HCT116 (cell line): ENCODE measurements at places on chromosomes 6 and 20. TPM values are rescaled to one million over a fixed set of nuclear protein-coding genes. Genes with fewer than 3 reads are reported as not detected.

Gene MMUT
- total RNA-seq: 12.4 TPM

Gene TUBB2B
- 0.86 TPM for total RNA-seq

Gene VNN1
- total RNA-seq: not detected

Gene HLA-F
- total RNA-seq: 24.6 TPM

Gene BPIFB2
- 0.15 TPM for total RNA-seq

Gene BANF2
- not detected for total RNA-seq

Gene CD83
- total RNA-seq: 6.0 TPM

Gene STX11
- 0.69 TPM for total RNA-seq

Gene EPHA7
- not detected for total RNA-seq

Gene ZKSCAN4
- total RNA-seq: 4.8 TPM

DNA sequence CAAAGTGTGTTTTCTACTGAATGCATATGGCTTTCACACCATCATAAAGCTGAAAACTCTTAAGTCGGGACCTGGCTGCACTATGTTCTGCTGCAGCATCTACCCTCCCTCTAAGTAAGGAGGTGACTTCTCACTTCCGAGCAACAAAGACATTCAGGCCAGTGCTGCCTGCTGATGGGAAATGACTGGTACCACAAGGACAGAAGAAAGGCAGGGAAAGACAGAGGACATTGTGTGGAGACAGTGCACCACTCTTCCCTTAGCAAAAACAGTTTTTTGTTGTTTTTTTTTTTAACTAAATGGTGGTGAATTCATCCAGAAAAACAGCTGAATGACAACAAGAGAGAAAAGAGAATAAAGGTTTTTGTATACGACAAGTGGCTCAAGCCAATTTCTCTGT lies 81.5 kb downstream of the MAP7 start:
- no peak for DNase-seq

DNA sequence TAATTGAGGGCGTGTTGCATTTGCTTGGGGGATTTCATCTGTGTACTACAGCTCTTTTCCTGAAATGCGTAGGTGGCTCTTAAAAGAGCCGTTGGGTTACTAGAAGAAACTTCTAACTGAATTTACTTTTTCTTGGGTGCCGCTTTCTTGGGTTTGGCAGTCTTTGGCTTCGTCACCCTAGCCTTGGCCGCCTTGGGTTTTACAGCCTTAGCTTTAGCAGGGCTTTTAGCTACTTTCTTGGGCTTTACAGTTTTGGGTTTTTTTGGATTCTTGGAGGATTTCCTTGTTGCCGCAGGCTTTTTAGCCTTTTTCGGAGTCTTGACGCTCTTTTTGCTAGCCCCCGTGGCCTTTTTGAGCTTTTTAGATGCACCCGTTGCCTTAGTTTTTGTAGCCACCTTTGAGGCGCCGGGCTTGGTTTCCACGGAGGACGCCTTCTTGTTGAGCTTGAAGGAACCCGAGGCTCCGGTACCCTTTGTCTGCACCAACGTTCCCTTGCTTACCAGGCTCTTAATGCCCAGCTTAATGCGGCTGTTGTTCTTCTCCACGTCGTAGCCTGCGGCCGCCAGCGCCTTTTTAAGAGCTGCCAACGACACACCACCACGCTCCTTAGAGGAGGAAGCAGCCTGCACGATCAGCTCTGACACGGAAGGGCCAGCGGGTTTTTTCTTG lies 54.5 kb downstream of the TRIM38 start:
- DNase-seq: no peak

DNA sequence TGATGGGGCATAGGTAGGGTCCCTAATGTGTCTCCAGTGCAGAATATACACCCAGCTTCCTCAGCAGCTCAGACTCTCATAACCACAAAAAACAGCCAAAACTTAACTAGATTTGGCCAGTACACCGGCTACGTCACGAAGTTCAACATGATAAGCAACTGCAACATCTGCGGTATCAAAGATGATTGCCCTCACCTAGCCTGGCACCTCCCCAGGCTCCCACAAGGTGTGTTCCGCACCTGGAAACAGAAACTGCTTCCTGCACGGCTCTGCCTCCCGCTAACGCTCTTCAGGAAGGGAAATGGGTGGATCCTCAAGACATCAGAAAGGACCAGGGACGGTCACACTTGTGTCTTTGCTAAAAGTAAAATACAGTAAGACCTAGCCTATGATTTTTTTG lies 9.5 kb downstream of the TXNDC5 start:
- DNase-seq: no peak

- DNase-seq: no peak
Measured at GRCh38 chr6:12418946-12419345, 128.8 kb downstream of the EDN1 start.

DNA sequence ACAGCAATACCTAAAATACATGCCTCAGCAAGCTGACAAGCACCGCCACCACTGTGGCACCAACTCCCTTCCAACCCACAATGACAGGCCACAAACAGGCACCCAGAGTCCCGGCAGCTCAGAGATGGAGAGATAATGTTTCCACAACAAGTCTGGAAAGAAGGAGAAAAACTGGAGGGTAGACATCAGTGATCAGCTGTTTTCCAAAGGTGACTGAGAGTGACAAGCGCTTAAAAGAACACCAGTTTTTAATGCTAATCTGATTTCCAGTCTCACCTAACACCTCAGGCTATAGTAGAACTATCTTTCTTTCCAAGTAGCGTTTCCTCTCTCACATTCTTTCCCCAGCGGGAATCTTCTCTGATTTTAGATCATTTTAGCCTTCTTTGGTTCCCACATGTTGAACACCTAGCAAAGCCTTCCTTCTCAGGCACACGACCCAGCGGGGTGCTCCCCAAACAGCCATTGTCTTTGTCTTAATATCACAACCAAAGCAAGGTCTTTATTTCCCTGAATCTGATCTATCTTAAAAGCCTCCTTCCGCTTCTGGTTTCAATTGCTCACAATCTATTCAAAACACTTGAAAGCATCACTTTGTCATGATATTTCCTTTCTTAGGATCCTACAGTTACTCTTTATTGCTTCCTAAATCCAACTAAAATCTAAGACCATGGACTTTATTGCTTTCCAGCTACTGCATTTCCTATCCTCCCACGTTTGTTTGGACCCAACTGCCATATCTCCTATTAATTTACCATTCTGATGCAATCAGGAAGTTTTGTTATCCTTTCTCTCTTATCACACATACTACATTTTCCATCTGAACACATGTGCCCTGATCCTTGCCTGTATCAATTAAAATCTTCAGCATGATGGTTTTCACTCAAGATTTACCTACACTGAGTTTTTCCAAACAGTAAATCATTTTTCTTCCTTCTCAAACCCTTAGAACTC lies 282.7 kb downstream of the ADGB start:
- DNase-seq: no peak

GRCh38 chr6:113626475-113626874 lies 230.7 kb upstream of the MARCKS start:
- DNase-seq: no peak

DNA sequence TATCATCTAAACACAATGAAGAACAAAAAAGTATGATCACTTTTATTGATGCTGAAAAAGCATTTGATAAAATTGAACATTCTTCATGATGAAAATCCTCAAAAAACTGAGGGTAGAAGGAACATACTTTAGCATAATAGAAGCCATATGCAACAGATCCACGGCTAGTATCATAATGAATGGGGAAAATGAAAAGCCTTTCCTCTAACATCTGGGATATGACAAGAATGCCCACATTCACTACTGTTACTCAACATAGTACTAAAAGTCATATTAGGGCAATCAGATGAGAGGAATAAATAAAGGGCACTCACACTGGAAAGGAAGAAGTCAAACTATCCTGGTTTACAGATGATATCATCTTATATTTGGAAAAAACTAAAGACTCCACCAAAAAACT lies 256.6 kb downstream of the RFPL4B start:
- DNase-seq: no peak

DNA sequence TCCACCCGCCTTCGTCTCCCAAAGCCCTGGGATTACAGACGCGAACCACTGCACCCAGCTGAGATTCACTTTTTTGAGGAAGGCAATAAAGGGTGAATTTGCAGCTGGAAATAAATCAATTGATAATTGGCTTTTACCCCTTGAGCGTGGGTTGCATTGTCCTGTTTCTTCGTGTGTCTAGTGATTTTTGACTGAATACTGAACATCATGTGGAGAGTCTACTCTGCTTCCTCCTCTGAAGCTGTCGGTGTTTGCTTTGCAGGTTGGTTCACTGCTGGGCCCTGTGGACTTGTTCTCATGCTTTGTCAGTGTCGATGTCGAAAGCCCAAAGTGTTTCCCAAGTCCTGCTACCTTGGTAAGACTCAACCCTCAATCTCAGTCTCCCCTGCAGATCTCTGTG lies 5.8 kb upstream of the EEF1A2 start:
- no peak for DNase-seq

DNA sequence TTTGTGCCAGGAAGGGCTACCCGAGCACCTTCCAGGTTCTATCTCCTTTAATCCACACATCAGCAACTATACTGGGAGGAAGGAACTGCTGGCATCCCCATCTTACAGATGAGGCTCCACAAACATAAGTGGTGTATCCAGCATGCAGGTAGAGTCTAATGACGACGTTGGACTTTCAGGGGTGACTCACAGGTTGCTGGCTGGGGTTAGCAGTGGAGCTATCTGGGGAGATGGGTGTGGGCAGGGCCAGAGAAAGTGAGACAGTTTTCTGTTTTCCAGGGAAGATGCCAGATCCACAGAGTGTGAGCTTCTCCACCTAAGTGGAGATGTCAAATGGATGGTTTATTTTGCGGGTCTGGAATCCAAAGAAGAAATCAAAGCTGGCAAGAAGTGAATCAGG lies 31.8 kb downstream of the CDH22 start:
- no peak for DNase-seq
